ENCODE measurements at places on chromosomes 3 and 15.
A peak's percentile ranks its signal among the peaks of the same experiment; 100 is the strongest.

DNA sequence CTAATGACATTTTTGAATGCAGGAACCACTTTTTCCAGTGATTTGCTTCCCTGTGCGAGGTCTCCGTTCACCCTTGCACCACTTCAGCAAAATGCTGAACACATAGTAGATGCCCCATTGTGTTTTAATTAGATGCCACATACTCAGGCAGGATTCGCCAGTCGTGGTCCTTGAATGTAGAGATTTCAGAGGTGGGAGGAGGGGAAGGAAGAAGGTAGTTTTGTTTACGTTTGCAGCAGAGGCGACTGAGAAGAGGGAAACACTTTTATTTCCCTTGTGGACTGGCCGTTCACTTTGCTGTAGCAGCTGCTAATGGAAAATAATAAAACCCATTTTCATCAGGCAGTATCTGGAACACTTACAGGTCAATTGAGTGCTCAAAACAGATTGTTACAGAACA lies 262.8 kb upstream of the TBL1XR1 start:
- DNase-seq = no peak

DNA sequence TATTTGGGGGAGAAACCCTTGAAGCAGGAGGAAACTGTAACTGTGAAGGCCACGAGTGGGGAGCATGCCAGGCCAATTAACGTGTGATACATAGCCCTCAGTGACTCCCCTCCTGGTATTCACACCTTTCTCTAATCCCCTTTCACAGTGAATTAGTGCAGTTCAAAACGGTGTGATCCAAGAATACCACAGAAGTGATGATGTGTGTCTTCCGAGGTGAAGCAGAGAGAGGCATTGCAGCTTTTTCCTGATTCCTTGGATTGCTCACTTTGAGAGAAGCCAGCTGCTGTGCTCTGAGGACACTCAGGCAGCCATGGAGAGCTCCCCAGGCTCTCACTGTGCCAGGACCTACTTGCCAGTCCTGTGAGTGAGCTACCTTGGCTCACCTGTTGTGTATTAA lies 17.3 kb downstream of the NIPA2 start:
- DNase-seq = no peak

- DNase-seq = no peak
Measured at GRCh38 chr15:99657996-99658395, 75.2 kb downstream of the LYSMD4 start.

GRCh38 chr15:85489773-85490493 lies 109.5 kb downstream of the AKAP13 start:
- DNase-seq = no peak

DNA sequence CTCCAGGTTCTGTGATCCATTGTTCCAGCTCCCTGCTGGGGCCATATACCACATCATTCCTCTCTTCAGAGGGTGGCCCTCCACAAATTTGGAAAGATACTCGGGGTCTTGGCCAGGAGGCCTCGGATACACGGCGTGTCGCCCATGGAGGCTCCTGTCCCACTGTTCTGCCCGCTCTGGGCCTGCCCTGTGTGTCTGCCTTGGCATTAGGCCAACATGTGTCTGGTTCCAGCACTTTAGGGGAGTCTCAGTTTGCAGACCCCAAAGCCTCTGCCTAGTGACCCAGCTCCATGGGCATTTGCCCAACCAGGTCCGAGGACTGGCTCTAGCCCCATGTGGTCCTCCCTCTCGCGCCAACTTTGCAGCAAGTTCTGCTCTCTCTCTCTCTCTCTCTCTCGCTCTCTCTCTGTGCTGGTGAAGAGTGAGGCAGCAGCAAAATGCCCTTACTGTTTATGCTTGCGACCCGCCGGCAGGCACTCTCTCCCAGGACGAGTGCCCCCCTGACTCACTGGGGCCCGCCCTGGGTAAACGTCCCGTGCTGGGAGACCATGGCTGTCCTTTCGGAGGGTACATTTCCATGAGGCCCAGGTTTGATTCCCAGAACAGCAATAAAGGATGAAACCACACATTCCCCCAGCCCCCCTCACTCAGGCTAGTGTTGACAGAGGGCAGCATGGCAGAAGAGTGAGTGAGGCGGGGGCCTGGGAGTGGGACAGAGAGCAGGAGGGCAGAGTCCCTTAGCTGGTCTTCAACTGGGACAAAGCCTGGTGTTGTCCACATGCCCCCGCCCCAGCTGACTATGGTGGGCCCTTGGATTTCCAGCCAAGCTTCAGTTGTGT lies 77.9 kb downstream of the ISG20 start:
- DNase-seq = no peak

DNA sequence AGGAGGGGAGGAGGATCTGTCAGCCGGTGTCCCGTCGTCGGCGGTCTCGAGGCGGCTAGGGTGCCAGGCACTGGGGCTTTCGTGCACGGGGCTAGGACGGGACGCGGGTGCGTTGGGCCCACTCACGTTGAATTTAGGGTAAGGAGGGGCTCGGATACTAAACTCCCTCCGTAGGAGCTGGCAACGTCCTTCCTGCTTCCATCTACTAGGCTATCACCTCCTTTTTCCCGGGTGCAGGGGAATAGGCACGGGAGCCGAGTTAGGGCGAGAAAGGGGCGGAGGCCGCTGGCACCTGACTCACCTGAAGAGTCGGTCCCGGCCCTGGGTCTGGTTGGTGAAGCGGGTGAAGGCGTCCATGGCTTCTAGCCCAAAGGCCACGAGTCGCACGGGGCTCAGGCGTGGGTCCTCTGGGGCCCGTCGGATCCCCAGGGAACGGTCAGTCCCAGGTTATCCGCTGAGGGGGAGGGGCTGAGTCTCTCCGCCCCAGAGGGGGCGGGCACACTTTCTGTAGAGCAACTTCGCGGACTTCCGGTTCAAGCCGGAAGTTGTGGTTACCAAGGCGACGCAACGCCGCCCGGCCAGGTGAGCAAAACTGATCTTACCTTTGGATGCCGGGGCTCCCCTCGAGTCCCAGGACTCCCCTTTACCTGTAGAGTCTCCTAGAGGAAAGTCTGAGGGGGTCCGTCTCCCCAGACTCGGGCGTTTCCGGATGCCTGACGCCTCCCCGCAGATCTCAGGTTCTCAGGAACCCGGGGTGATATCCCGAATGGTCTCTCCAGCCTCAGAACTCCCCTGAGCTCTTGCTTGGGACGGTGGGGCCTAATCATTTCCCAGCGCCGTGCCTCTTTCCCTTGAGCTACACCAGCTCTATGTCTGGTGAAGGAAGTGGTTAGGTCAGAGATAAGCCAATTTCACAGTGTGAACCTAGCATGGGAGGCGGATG lies at the start of the genes PEX11A and WDR93:
PEX11A (minus strand) TSS at position 479 of the 943 bp plus-strand sequence; CDS start at position 357, 122 bp downstream.
WDR93 (plus strand) TSS at position 536 of the 943 bp plus-strand sequence. CDS start 10,936 bp downstream, outside the sequence.
- peak; percentile 89 for DNase-seq

DNA sequence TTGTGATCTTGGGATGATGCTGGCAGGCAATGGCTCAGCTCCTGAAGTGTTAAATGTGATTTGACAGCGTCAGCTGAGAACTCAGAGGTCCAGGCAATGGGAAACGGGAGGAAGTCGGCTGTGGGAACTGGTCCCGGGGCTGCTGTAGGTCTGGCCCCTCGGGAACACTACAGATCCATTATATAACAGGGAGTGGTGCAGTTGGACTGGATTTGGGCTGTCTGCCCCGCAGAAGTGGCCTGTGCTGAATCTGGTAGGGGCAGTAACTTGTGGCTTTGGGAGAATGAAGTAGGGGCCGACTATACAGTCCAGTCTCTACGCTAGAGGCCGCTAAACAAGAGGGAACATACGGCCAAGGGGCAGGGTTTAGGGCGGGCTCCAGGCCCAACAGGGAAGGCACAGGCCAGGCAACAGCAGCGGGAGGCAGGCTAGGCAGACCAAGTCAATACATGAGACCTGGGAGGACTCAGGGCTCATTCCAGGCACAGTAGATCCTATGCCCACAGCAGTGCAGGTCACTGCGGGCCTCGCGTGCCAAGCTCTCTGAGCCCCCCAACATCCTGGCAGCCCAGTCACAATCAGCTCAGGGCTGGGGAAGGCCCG lies 20.3 kb upstream of the IL16 start:
- peak; percentile 86 for DNase-seq

DNA sequence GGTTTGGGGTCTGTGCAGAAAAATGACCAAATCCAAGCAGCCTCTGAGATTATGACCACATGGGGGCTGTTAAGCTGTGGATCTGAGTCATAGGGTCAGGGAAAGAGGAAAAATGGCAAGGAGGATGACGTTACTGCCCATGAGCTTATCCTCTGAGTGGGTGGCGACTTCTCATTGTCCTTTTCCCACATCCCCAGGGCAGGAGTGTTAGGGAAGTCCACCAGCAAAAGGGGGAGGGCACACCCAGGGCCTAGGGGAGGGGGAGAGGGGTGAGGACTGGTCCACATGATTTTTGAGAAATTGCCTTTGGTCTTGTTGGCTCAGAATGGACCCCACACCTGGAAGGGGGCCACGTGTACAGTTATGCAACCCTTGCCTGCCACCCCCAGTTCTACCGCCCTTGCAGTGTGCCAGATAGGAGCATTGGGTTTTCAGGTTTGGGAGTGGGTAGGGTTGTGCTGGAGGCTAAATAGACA lies 2.6 kb downstream of the CD276 start:
- no peak for DNase-seq

- DNase-seq = no peak
Measured at GRCh38 chr3:71463617-71464016, 119.9 kb downstream of the FOXP1 start.

GRCh38 chr15:39358441-39359041 lies 222.3 kb upstream of the THBS1 start:
- no peak for DNase-seq

DNA sequence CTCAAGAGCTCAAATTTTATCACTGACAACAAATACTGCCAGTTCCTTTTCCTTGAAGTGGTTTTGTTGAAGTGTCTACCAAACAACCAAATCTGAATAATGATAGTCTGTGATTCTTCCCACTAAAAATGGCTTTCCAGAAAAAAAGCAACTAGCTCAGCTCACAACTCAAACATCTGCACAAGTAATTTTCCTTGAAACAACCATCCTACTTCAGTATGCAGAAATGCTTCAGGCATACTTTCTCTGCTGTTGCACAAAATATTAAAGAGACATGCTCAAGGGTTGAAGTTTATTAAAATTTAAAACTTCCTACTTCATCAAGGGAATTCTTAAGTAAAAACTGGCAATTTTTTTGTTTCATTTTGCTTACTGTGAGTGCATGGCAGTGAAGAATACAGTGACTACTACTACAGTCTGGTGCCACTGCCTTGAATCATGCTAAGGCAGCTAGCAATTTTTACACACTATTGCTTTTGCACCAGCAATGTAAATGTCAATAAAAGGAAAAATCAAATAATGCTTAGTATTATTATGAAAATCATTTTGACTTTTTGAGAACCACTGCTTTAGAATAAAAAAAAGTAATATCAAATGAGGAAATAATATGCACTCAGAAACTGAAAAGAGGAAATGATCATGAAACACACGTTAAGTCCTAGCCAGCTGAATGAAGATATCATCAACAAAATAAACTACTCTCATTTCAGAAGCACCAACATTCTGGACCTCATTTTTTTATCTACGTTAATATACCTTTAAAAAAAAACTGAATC lies 33.6 kb downstream of the VPS13C start:
- DNase-seq = no peak

- DNase-seq = no peak
Measured at GRCh38 chr3:167067787-167068161, 312.3 kb downstream of the ZBBX start.

- DNase-seq = no peak
Measured at GRCh38 chr15:74845208-74845568, 2.2 kb upstream of the ULK3 start.

DNA sequence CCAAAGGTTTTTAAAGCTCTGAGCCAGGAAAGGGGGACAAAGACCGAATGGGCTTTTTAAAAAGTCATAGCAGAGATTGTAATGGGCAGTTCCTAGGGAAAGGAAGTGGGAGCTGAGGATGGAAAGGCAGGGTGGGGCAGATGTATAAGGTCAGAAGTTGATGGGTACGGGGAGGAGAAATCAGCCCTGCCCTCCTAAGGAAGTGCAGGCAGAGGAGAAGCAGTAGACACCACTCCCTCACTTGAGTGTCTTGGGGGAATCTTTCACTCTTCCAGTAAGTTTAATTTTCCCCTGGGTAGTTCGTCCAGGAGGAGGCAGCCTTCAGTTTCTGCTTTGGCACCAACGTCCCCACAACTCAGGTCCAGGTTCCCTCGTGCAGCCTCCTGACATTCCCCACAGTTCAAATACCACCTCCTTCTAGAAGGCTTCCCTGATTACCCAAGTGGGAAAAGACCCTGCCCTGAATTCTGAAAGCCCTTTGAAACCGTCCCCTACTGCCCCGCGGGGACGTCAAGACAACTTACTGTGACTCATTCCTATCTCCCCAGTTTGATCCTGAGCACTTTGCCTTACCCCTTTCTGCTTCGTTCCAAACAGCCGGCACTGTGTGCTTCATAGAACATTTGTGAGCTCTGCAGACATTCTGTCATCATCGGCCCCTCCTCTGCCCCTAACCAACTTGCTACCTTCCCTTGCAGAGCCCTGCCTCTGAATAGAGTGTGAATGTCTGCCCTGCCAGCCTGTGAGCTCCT lies 14.3 kb upstream of the SRP14 start:
- DNase-seq = no peak

DNA sequence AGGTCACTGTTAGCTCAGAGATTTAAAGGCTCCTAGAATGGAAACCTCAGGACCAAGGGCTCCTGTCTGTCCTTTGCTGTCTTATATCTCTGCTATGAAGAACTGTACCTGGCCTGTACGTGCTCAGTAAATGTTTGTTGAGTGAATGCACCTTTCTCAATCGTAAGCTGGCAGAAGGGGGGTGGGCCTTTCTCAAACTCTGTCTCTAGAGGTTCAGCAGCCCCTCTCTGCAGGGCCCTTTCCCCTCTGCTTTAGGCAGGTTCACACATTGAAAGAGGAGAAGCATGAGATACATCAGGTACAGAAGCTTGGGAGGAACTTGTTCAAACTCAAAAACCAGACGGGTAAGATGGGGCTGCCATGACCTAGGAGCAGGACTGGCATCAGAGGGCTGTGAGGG lies 155.6 kb downstream of the GOLGA6L4 start:
- no peak for DNase-seq

DNA sequence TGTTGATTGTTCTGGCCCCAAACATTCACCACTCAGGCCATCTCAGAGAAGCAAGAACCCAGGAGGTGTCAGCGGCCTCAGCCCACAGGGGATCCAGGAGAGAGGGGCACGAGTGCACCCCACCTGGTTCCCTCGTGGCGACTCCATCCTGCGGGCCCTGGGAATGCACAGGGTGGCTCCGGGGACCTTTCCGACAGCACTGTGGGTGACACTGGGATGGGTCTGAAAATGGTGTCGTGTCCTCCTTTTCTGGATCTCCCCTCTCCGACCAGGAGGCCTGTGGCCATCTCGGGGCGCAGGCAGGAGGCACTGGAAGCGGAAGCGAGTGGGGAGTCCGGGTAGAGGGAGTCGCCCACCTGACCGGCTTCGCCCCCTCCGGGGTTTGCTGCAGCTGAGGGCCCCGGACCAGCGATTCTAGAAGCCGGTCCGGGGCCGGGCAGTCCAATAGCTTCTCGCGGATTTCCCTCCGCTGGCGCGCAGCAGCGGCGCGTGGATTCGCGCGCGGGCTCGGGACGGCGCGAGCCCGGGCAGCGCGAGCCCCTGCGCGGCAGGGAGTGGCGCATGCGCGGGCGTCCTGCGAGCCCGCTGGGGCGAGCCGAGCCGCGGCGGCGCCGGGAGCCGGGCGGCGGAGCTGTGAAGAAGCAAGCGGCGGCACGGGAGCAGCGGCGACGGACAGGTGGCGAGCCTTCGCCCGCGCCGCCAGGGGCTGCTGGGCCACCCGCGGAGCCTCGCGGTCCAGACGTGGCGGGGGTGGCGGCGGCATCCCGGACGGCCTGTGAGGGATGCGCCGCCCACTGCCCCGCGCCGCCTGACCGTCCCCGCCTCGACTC lies at the start of gene DOCK3:
DOCK3 (plus strand) TSS at position 579 of the 830 bp plus-strand sequence. CDS start 337 bp downstream, outside the sequence.
- peak; percentile 79 for DNase-seq

GRCh38 chr3:45965253-45965652 lies 22.0 kb downstream of the CXCR6 start:
- no peak for DNase-seq

- DNase-seq = no peak
Measured at GRCh38 chr3:114498539-114499370, 204.9 kb downstream of the TIGIT start.

- no peak for DNase-seq
Measured at GRCh38 chr15:62658498-62658897, 384.0 kb upstream of the TPM1 start.
